CD4-positive, alpha-beta T cell treated with Interleukin-1 beta for 1 hour (primary cell): ENCODE measurements at places on chromosomes 11 and 22.

GRCh38 chr11:11537372-11537771, 84.4 kb downstream of the GALNT18 start:
- no peak for DNase-seq

- no peak for DNase-seq
Measured at GRCh38 chr11:69540118-69541000, 58.9 kb downstream of the LINC01488 start.

DNA sequence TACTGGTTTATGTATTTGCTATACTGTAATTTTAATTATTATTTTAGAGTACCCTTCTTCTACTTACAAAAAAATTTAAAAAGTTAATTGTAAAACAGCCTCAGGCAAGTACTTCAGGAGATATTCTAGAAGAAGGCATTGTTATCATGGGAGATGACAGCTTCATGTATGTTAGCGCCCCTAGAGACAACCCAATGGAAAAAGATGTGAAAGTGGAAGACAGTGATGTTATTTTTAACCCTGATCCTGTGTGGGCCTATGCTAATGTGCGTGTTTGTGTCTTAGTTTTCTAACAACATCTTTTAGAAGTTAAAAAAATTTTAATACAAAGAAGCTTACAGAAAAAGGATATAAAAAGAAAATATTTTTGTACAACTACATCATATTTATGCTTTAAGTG, 205.0 kb downstream of the FAM76B start:
- DNase-seq, result no peak

GRCh38 chr11:101127197-101127698, 2.4 kb downstream of the PGR start:
- no peak for DNase-seq

DNA sequence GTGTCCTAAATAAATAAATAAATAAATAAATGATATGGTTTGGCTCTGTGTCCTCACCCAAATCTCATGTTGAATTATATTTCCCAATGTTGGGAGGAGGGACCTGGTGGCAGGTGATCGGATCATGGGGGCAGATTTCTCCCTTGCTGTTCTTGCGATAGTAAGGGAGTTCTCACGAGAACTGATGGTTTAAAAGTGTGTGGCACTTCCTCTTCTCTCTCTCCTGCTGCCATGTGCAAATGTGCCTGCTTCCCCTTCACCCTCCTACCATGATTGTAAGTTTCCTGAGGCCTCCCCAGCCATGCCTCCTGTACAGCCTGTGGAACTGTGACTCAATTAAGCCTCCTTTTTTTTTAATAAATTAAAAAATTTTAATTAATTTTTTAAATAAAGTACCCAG, 138.2 kb downstream of the FBXO7 start:
- no peak for DNase-seq

DNA sequence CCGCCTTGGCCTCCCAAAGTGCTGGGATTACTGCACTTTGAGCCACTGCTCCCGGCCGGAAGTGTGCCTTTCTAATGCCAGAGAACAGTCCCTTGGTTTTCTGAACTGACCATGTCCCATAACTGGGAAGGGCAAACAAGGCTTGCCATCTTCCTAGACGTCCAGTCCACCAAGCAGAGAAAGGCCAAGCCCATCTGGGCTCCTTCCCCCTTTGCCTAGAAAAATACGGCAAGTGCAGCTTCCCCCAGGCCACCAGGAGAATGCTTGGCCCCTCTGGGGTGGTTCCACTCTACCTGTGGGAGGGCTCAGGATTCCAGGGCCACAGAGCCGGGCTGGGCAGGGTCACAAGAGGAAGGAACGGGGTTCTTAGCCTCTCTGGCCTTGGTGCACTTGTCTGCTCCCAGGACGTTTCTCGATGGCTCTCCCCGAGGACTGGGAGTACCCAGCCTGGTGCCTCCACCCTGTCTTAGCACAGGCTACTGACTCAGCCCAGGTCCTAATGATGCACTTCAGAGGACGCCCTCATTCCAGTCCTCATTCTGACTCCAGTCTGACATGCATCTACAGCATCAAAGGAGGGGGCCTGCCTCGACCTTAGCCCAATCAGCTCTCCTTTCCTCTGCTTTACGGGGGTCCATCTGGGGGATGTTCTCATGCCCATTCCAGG, 1.2 kb downstream of the USP2 start:
- no peak for DNase-seq

- no peak for DNase-seq
Measured at GRCh38 chr22:50545522-50546325, at the start of gene KLHDC7B. Gene KLHDC7B (plus strand): TSS chr22:50545899. CDS start chr22:50546244, 345 bp downstream.

DNA sequence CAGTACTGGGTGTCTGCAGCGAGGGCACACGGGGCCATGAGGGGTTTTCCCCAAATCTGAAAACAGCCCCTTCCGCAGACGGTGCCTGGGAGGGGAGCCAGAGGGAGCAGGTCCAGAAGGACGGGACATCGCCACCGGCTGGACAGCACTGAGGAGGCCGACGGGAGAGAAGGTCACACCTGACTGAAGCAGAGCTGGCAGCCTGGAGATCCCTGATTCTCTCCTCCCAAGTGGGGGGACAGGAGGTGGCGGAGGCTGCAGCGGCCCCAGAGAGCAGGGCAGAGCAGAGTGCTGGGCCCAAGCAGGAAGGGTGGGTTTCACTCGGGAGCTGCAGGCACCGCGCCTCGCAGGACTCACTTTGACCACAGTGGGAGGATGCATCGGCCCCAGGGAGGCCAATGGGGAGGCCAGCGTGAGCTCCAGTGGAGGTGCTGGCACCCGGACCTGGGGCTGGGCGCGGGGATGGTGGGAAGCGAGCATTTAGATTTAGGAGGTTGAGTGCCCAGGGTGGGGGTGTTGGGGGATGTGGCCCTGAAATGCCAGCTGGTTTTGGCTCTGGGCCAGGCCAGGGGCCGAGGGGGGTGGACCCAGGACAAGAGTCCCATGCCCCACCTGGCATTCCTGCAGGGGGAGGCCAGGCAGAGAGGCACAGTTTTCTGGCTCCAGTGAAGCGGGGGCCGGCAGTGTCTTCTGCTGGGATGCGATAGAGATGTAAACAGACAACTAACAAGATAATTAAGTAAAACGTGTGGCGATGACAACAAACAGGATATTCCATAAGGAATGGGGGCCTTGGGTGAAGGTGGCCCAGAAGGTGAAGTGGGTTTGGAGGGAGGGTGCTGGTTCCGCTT, 92.3 kb upstream of the FGF3 start:
- DNase-seq, result no peak

DNA sequence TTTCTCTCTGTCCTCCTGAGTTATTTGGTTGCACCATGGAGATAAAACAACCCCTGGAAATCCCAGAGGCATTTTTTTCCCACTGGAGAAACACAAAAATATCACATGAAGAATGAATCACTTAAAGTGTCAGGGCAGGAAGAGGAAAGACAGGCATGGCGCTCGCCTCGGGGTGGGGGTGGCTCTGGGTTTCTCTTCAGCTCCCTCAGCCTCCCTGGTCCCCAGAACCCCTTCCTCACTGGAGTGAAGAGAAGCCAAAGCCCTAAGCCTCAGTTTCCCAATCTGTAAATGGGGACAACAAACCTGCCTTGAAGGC, 938 bp downstream of the SHISAL1 start:
- no peak for DNase-seq

DNA sequence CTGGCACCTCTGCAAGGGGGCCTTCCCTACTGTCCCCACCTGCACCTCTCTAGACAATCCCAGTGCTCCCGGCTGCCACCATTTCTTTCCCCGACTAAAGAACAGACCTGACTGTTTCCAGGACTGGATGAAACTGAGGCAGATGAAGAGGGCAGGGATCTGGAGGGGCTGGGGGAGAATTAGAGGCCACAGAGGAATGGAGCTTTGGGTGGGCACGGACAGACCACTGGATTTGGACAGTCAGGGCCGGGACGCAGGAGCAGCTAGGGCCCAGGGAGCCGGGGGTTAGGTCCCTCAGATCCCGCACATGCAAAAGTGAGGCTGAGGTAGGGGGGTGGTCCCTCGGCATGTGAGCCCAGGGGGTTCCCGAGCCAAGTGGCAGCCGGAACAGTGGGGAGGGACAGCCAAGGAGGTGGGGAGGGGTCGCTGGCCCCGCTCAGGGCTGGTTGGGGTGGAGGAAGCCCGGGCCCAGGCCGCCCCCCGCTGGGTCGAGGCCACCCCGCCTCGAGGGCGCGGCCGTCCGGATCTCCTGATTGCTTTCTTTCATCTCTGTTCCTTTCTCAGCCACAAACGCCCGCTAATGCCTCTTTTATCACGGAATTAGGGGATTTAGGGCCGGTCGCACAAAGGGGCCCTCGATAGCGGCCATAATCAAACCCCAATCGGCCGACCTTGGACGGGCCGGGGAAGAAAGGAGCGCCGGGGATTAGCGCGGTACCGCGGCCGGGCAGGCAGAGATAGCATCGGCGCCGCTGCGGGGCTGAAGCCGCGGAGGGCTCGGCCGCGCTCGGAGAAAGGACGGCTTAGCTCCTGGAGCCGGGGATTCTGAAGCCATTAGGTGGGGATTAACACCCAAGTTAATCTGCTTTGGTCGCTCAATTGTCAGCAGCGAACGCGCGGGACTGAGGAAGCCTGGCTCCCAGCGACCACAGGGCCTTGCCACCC, 9.3 kb downstream of the SLC25A1 start:
- no peak for DNase-seq

DNA sequence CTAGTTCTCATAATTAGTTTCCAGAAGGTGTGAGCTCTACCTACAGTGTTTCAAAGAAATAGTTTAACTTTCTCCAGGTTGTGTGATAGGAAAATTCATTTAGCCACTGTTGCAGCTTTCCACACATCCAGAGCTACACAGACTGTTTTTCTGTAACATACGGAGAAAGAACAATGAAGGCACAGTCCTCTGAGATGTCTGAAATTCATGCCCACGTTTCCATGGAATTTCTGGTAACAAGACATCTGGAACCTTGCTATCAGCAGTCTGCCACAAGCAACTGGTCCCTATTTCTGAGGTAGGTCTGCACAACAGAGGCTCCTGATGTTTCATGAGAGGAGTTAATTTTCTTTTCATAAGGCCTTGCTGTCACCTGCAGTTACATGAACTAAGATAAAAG, 273.3 kb upstream of the C11orf87 start:
- no peak for DNase-seq

DNA sequence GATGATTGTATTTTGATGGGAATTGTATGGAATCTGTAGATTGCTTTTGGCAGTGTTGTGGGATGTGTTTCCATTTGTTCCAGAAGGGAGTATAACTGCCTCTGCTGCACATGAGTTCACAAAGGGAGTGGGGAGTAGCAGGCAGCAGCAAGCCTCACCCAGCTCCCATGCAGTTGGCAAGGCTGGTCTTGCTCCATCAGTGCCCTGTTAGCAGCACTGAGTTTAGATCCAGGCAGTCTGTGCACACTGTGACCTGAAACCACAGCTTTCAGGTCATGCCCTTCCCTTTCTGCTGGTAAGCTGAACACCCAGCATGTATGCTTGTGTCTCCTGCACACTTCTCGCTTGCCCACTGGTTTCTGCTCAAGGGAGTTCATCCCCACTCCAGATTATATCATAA, 3.7 kb upstream of the NUCB2 start:
- no peak for DNase-seq

- no peak for DNase-seq
Measured at GRCh38 chr11:8090756-8091155, 9.7 kb downstream of the TUB start.

- no peak for DNase-seq
Measured at GRCh38 chr11:129333873-129334272, 41.8 kb upstream of the BARX2 start.

DNA sequence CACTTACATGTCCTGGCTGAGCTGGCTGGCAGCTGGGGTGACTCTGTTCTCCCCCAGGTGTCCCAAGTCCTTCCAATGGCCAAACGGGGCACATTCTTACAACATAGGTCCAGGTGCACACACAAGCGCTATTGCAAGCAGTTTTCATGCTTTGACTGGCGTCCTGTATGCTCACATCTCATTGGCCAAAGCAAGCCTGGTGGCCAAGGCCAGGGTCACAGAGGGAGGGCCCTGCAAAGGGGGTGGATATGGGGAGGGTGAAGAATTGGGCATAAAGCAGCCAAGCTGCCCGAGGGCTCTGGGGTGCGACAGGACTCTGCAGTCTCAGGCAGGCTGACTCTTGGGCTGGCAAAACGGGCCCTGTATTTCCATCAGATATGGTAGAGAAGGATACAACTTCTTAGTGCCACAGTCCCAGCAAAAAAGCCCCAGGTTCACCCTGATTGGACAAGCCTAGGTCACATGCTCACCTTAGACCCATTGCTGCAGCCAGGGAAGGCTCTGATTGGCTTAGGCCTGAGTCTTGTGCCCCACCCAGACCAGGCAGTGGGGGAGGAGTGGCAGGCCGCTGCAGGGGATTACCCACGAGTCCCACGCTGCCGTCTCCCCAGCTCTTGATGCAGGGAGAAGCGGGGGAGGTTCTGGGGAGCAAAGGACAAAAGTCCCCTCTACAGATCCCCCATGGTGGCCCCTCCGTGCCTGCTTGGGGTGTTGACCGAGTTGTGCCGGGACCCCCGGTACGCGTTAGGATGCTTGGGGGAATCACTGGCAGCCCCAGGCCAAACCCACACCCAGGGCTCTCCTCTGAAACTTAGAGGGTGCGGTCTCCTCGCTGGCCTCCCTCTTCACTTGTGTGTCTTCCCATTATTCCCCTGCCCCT, 110.8 kb downstream of the ARHGAP8 start:
- no peak for DNase-seq

- DNase-seq, result no peak
Measured at GRCh38 chr22:41030891-41031290, 61.5 kb upstream of the EP300 start.

- DNase-seq, result peak; percentile 52
Measured at GRCh38 chr11:69292221-69292648, 1.7 kb upstream of the MYEOV start.

DNA sequence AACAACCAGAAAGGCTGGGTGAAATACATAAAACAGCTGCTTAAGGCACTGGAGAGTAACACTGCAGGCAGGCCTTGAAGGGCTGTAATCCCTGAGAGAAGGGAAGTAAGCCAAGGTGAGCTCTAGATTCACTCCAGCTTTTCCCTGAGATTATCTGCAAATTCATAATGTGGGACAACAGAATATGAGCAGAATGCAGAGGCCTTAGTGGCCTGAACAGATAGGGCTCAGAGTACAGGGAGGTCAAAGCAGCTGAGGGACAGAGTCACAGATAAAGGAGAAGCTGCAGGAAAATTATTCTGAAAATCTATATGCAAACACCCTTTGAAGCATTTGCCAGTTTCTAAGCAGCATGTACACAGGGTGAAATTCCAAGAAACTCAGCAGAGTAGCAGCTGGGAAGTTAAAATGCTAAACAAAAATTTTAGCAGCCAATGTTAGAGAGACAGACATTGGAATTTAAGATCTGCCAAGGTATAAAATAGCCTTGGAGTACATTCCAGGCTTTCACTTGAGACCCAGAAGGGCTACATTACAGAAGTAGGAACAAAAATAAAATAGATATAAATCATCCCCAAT, 48.1 kb upstream of the CWF19L2 start:
- DNase-seq, result no peak
